Stimulated activated CD8-positive, alpha-beta memory T cell treated with anti-CD3 and anti-CD28 coated beads, Interleukin-2, amount 100 ng/mL, for 1 hour (primary cell): ENCODE measurements at places on chromosomes 2 and 18.

GRCh38 chr2:239256350-239256743 is 144.5 kb downstream of the HDAC4 start:
- DNase-seq: no peak

GRCh38 chr2:115083225-115083624 is 640.8 kb downstream of the DPP10 start:
- DNase-seq: no peak

DNA sequence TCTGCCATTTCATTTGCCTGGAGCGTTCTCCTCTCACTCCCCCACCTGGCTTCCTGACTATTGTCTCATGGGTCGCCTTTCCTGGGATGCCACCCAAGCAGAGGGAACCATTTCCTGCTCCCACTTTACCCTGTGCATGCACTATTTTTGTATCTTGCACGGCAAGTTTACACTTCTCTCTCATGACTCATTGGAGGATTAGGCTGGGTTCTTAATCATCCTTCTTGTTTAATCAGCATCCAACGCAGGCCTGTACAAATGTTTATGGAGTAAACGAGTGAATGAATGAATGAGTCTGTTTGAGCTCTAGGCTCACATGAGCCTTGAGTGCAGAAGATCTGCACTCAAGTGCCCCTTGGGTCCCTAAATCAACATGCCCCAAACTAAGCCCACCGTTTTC is 3.8 kb upstream of the ARHGAP25 start:
- no peak for DNase-seq

- DNase-seq: no peak
These were observed 4.6 kb downstream of the TIGD1 start for GRCh38 chr2:232545511-232546375.

- DNase-seq: no peak
These were observed 29.7 kb downstream of the IKZF2 start for GRCh38 chr2:213121690-213122089.

GRCh38 chr2:10190737-10191532 is 68.4 kb downstream of the RRM2 start:
- DNase-seq: no peak

DNA sequence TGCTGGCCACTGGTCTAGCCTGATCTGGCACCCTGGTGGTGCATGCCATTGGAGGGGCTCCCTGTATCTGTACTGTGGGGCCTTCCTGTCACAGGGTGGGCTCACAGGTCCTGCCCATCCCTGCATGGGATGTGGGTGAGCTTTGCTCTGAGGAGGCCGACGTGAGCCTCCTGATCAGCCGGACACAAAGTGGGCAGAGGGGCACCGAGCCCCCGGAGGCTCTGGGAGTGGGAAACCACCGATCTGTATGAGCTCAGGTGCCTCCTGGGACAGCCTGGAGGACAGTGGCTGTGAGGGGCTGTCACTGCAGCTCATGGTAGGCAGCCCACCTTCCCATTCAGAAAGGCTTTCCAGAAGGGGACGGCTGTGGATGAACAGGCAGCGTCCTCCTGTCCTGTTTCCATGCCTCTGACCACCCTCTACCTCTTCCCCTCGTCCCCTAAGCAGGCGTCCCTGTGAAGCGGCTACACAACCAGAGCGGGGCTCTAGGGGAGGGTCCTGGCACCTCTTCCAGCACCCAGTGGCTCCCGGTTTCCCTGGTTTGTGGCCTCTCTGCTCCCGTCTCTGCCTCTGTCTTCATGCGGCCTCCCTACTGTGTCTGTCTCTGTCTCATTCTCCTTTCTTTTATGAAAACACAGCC is 112.5 kb upstream of the OTOS start:
- no peak for DNase-seq

DNA sequence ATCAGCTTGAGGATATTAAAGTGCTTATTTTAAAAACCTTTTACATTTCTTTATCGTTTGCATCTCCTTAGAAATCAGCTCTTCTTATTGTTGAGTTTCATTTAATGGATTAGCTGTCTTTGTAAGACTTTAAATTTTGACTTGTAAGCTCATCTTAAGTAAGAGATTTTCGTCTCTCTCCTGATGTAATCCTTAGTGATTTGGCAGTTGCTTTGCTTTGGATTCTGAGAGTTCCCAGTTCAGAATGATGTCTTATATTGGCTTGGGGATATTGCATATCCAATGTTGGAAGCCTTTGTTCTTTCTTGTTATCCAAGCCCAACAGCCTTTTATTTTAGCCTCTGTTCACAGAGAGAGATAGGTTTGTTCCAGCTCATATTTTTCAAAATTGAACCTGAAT is 212.1 kb downstream of the ARL6IP6 start:
- DNase-seq: no peak

DNA sequence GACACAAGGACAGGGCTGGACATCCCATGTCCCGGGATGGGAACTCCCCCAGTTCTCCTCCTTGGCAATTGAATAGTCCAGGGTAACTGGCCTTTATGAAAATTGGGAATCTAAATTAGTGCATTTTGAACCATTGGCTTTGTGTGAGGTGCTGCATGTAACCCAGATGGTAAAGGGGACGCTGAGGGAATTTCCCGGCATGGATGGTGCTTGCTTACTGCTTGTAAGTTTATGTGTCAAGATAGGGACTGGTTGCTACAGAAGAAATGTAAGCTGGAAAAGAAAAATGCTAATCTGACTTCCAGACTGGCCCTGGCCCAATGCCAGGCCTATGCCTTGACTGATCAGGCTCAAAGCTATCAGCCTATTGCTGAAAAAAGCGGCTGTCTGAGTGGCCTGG is 1096.7 kb upstream of the DDX18 start:
- DNase-seq: no peak

DNA sequence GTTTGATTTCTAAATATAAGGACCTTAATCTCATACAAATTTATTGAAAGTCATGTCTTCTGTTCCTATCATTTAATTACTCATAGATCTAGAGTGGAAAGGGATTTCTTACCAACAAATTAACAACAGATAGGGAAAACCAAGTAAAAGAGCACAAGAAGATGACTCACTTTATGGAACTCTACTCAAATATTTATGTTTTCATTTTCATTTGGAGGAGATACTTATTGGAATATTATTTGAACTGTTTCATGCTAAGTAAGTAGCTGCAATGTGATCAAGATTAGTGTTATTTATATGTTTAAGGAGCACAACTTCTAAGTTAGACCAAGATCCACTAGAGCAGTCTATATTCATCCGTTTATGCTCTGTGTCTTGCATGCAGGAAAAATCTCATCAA is 1.3 kb downstream of the NT5C1B start:
- DNase-seq: no peak

DNA sequence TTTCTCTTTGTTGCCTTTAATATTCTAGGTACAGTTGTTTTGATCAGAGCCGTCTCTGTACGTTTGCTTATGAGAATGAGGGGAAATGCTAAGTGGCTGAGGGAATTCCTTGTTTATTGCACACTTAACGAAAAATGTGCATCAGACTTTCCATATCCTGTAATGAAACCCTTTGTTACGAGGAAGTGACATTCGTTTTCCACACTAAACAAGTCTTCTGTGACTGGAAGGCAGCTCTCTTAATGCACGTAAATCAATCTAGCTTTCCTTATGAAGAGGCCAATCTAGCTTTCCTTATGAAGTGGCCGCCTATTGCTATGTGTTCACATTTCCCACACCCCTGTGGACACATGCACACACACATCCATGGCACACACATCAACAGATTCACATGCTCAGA is 186.2 kb downstream of the SNTG2 start:
- no peak for DNase-seq

GRCh38 chr2:218218268-218219185 is 1.5 kb downstream of the ARPC2 start:
- no peak for DNase-seq

- no peak for DNase-seq
These were observed 1409.3 kb upstream of the CDH2 start for GRCh38 chr18:29586210-29586609.

GRCh38 chr18:23127090-23127489 is 8.2 kb upstream of the CABLES1 start:
- no peak for DNase-seq

- DNase-seq: no peak
These were observed 25.8 kb downstream of the BIN1 start for GRCh38 chr2:127080938-127081755.

GRCh38 chr2:27638709-27639108 is 9.9 kb downstream of the GPN1 start:
- DNase-seq: no peak

DNA sequence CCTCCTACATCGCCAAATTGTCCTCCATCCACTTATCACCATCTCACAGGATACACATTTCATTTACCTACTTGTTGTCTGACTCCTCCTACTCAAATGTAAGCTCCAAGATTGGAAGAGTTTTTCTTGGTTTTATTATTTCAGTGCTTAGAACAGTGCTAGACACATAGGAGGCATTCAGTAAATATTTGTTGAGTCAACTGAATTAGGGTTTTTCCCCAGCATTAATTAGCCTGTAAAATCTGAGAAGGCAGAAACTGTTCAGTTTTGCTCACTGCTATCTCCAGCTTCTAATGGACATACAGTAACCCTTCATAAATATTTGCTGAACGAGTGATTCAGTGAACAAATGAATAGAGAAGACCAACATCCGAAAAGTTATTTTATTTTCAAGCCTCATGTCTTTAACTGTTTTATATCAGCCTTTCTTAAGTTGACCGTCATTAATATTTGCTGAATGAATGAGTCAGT is 800 bp downstream of the TTC21B start:
- no peak for DNase-seq

GRCh38 chr2:108923019-108923700 is 65.9 kb downstream of the EDAR start:
- no peak for DNase-seq

DNA sequence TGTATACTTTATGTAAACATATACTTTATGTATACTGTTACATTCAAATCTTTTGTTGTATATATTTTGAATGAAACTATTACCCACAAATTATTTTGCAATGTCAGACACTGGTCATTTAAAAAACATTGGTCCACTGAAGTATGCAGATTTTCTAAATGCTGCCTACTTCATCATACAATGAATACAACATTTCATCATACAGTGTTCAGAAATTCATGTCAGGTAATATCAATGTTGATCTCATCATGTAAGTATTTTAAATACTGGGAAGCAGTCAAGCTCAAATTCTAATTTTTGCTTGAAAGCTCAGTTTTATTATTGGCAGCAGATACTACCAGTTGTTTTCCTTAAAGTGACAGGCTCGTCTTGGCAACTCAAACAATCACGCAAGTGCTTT is 2.9 kb upstream of the STAT4 start:
- no peak for DNase-seq

DNA sequence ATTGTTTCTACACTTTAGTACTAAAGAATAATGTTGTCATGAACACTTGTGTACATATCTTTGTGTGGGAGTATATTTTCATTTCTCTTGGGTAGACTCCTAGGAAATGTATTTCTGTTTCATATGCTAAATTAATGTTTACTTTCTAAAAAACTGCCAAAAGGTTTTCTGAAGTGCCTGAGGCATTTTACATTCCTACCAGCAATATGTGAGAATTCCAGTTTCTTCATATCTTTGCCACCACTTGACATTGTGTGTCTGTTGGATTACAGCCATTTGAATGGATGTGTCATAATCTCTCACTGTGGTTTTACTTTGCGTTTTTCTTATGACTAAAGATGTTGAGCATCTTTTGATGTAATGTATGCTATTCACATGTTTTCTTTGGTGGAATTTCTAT is 428.2 kb upstream of the KCNH7 start:
- DNase-seq: no peak

DNA sequence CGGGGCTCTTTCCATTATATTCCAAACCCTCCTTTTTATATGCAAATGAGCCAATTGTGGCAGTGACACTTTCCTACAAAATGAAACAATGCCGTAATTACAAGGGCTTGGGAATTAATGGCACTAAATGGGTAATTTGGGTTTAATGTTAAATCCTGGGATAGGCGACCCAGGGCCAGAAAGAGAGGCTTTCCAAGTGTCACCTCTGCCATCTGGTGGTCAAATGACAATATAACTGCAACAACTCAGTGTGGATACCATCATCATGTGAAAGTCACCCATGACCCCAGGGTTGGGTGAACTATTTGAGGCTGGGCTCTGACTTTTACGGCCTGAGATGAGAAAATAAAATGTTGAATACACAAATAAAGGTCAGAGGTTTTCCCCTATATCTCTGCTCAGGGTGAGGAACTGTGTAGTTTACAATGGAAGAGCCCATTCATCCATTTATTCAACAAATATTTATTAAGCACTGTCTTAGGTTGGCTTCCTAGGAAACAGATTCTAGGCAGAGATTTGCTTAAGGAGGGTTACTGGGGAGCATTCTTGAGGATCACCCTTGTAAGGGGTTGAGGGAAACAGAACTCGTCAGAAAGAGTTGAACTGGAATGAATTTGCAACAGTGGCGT is 13.6 kb upstream of the THADA start:
- peak; percentile 8 for DNase-seq

GRCh38 chr2:163565192-163565591 is 170.6 kb downstream of the FIGN start:
- no peak for DNase-seq

- DNase-seq: no peak
These were observed 112.1 kb downstream of the PHLPP1 start for GRCh38 chr18:62827397-62827796.

- DNase-seq: no peak
These were observed 265.3 kb upstream of the PKDCC start for GRCh38 chr2:41782306-41783158.

- DNase-seq: no peak
These were observed 10.6 kb downstream of the SPEG start for GRCh38 chr2:219445220-219445640.

- no peak for DNase-seq
These were observed 129.3 kb upstream of the CCDC150 start for GRCh38 chr2:196510246-196510645.

- no peak for DNase-seq
These were observed 472.6 kb downstream of the PARD3B start for GRCh38 chr2:205017912-205018311.

DNA sequence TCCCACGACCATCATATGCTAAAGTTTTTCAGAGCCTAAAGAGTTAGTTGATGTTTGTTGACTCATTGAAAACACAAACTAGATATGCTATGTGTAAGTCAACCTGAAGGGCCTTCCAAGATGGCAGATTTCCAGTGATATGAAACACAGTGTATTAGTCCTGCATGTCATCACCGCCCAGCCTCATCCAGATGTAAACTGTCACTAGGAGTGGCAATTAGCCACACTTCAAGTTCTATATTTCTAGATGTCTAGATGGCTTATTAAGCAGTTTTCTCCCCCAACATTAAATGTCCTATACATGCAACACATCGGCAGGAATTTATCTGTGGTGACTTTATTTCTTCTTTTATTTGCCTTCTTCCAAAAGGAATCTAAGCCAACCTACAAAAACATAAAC is 444.1 kb upstream of the SMIM21 start:
- no peak for DNase-seq

DNA sequence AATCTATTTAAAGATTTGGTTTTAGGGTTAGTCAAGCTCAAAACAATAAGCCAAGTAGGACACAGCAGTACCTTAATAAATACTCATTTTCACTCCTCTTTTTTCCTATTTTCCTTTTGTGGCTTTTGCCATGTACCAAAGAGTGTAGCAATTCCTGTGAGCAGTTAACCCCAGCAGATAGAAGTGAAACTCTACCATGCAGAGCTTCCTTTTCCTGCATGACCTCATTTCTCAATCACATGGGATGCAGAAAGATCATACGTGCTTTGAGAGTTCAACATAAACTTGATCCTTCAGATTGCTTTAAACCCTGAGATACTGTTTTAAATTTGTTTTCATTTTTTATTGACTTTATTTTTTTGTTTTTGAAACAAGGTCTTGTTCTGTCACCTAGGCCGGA is 99.1 kb upstream of the ARHGAP15 start:
- no peak for DNase-seq
